ENCODE measurements at places on chromosomes 6 and 20.

GRCh38 chr6:127923135-127923534, 22.3 kb upstream of the THEMIS start:
- DNase-seq = no peak

DNA sequence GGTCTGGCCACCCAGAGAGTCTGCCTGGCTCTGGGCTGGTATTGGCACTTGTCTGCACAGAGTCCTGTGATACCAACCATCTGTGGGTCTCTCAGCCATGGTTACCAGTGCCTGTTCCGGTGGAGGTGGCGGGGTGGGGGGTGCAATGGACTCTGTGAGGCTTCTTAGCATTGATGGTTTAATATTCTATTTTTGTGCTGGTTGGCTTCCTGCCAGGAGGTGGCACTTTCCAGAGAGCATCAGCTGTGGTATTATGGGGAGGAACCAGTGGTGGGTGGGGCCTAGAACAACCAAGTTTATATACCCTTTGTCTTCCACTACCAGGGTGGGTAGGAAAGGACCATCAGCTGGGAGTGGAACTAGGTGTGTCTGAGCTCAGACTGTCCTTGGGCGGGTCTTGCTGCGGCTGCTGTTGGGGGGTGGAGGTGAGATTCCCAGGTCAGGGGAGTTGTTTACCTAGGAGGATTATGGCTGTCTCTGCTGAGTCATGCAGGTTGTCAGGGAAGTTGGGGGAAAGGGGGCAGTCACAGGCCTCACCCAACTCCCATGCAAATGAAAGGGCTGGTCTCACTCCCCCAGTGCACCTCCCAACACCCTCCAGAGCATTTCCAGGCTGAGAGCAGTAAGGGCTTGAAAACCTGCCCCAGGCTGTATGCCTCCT, 117.5 kb downstream of the FLRT3 start:
- DNase-seq = no peak

DNA sequence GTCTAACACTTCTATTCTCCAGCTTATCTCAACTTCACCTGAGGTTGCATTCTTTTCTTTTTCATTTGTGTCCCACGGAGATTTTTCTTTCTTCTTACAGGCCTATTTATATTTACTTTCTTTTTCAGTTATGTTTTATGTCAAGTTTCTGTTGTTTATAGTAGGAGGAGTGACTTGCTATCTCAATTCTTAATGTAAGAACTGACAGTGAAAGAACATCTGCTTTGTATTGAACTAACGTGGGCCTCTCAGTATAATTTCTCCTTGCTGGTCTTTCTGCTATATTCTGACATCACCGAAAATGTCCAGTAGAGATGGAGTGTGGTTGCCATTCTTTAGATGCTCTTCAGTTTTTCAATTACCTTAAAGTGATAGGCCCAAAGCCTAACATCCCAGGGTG, 521.7 kb downstream of the EPM2A start:
- DNase-seq = no peak

GRCh38 chr20:50335866-50336265, 145.2 kb downstream of the CEBPB start:
- no peak for DNase-seq

GRCh38 chr20:3080939-3081388, 3.6 kb downstream of the AVP start:
- no peak for DNase-seq

GRCh38 chr20:15913391-15914025, 659.7 kb downstream of the KIF16B start:
- no peak for DNase-seq

GRCh38 chr6:169096388-169096787, 157.3 kb downstream of the THBS2 start:
- DNase-seq = no peak

DNA sequence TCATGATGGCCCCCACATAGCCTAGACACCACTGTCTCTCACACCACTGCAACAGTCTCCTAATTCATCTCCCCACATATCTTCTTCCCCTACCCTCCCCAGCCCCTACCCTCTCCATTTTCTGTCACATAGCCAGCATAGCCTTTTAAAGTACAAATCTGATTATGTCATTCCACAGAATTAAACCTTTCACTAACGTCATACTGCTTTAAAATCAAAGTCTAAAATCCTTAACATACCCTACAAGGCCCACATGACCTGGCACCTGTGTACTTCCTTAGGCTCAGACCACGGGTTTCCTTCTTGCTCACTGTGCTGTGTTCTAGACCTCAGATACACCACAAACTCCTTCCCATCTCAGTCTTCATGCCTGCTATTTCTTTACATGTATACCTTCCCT, 5.9 kb downstream of the OSTM1 start:
- peak; percentile 16 for DNase-seq

GRCh38 chr6:155687645-155688044, 232.0 kb upstream of the NOX3 start:
- no peak for DNase-seq

DNA sequence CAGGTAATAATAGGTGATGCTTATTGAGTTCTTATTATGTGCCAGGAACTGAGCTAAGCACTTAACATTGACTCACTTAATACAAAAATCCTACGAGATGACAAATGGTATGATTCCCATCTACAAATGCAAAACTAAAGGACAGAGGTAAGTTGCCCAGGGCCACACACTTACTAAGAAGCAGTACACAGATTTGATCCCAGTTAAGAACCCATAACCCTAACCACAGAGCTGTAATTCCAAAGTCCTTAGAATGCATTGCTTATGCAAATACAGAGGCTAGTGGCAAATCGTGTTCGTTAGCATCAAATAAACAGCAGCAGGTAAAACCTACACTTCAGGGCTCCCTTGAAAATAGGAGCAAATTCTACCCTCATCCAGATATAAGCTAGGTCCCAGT, 104.0 kb downstream of the SASH1 start:
- DNase-seq = no peak

GRCh38 chr6:161511447-161512095, 237.7 kb upstream of the AGPAT4 start:
- DNase-seq = no peak

- DNase-seq = peak; percentile 55
Observed at GRCh38 chr6:38671885-38672467, 31.0 kb downstream of the GLO1 start.

- DNase-seq = no peak
Observed at GRCh38 chr6:149917679-149918078, 5.2 kb downstream of the RAET1G start.

GRCh38 chr6:1129131-1129530, 182.8 kb upstream of the FOXQ1 start:
- no peak for DNase-seq

DNA sequence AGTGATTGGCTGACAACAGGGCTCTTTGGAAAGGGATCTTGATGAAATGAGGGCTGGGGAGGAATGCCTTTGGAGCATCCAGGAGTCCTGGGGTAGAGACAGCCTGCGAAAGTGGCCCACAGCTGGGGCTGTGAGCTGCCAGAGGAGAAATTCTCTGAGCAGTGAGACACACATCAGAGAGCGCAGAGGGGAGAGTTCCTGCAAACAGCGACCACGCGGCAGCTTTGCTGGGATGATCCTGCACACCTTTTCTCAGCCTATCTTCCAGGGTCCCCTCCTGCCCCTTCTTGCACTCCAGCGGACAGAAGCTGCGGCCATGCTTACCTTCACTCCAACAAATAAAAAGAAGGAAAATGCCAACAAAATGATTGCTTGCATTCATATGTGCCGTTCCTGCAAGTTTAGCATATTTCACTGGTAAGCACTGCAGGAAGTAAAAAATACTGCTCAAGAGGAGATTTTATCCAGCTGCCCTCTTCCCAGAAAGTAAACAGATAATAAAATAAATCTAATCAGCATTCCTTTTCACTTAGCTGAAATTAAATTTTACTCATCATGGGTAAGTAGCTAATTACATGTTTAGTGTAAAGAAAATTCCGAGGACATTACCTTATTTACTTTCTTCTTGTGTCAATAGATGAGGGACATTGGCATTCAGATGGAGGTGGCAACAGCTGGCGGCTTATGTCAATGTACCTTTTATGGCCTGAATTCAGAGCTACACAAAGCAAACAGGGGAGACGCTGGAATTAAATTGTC, 339.9 kb upstream of the ARID1B start:
- no peak for DNase-seq

- no peak for DNase-seq
Observed at GRCh38 chr20:18436847-18437246, 30.0 kb downstream of the DZANK1 start.

DNA sequence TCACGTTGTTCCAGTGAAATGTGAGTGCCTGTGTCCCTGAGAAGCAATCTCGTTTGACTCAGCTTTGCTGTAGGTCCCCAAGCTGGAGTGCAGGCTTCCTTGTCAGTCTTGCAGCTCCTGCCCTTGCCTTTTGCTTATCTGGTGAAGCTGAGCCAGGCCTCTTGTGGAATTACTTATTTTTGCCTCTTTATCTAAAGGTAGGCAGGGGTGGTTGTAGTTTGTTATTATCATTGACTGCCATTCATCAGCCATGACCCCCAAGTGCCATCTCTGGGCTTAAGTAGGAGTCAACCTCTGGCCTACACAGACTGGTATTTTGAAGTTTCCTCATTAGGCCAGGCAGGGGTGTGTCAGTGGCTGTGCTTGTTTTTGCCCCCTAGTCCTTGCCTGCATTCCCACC, 2.1 kb downstream of the TMEM14B start:
- DNase-seq = no peak

- no peak for DNase-seq
Observed at GRCh38 chr6:55826941-55827340, 48.4 kb downstream of the BMP5 start.

DNA sequence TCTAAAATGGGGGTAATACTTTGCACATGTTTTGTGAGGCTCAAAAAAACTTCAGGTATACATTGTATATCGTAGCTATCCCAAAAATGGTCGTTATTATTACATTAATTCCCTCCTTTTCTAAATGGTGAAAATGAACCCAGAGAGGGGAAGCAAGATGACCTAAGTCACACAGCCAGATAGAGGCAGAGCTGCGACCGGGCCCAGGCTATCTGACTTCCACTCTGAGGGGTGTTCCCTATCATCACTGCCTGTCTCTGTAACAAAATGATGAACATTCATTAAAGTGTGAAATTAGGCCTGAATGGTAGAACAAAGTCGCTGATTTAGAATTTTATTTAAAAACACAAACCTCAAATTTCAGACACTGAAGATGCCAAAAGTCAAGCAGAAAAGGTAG, 29.1 kb upstream of the RIMS4 start:
- no peak for DNase-seq

- DNase-seq = no peak
Observed at GRCh38 chr20:55099251-55099650, 623.9 kb downstream of the DOK5 start.

GRCh38 chr6:32905078-32905477, 35.8 kb downstream of the HLA-DMB start:
- no peak for DNase-seq

GRCh38 chr20:46936415-46937156, 41.9 kb downstream of the EYA2 start:
- no peak for DNase-seq

- DNase-seq = no peak
Observed at GRCh38 chr6:83480470-83480869, 31.9 kb upstream of the PRSS35 start.

DNA sequence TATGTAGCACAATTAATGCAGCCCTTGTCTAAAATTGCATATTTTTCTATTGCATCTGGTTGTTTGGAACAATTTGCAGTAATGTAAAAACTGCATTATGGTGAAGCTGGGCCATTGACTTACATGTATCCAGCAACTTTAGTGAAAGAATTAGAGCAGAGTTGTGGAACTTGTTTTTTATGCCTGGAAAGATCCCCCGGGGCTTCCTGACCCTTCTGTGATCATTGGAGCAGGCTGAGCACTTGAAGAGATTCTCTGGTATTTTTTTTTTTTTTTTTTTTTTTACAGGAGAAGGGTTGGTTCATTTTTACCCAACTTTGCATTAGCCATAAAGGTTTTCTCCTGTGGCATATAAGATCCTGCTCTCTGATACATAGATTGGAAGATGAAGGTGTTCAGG, 45.0 kb downstream of the LIN28B start:
- DNase-seq = no peak

GRCh38 chr6:157714153-157714490, 108.9 kb upstream of the SNX9 start:
- DNase-seq = no peak

DNA sequence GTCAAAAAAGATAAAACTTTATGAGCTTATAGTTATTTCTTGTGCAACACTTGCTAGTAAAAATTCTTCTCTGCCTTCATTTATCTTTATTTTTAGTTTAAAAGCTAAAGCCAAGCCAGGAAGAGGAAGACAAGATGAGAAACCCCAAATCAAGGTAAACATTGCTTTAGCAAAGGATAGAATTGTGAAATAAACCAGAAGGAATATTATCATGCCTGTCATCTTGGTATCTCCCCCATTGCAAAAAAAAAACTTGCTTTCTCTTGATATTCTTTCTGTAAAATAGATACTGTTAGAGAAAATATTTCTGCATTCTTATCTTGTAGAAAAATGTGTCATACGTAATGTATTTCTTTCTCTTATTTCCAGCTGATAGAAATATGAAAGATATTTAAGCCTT, 432.8 kb downstream of the GJA1 start:
- no peak for DNase-seq

DNA sequence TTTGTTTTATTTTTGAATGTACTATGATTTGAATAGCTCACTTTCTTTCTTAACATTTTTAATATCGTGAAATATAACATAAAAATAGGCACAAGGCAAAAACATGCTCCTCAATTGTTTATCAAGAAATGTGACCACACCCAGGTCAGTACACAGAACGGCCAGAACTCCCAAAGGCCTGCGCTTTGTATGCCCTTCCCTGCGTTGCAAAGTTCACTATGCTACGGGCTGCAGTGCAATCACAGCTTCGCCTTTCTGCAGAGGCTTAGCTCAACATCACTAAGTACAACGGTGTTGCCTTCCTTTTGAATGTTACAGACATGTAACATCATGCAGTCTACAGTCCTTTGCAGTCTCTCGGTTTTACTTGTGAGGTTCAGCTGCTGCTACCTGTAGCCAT, 333.4 kb downstream of the THBS2 start:
- no peak for DNase-seq

DNA sequence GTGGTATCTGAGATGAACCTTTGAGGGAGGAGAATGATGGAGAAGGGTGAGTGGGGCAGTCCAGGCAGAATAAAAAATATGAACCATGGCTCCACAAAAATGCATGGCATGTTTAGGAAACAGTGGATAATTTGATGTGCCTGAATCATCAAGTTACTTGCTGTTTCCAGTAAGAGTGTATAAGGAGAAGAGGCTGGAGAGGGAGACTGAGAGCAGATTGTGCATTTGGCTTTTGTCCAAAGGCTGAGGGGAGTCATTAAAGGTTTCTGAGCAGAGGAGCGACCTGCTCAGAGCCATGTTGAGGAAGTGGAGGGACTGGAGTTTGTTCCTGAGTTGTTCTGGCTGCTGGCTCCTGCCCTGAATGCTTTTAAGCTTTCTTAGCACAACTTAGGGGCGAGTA, 6.1 kb downstream of the MMP24 start:
- no peak for DNase-seq

DNA sequence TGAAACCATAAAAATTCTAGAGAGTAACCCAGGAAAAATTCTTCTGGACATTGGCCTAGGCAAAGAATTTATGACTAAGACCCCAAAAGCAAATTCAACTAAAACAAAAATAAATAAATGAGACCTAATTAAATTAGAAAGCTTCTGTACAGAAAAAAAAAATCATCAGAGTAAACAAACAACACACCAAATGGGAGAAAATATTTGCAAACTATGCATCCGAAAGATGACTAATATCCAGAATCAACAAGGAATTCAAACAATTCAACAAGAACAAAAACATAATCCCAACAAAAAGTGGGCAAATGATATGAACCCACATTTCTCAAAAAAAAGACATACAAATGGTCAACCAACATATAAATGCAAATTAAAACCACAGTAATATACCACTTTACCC, 242.6 kb upstream of the CDYL start:
- no peak for DNase-seq
